Ovary (tissue), 10 donors: ENCODE measurements at places on chromosomes 3 and 15.

DNA sequence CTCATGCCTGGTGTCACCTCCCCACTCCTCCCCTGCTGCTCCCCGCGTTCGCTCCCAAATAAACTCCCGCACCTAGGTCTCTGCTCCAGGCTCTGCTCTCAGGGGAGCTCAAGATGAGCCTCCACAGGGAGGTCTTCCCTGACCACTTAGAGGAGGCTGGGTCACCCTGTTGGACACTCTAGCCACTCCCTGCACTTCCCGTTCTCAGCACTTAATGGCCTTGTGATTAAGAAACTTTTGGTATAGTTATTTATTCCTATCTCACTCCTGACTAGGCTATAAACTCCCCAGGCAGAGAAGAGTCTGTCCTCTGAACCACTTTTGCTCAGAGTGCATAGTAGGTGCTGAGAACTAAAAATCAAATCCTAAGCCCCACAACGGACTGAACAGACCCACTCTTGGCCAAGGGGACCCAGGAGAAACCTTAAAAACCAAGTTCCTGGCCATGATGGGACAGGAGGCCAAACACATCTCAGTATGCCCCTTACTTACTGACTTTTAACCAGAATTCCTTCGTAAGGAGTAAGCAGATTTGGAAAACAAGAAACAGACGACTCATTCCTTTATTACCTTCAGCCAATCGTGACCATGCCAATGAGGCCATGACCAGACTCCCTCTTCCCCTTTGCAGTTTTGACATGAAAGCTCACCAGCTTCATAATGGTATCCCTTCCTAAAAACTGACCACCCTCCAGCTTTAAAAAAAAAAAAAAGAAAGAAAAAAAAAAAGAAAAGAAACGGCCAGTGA is 69.0 kb upstream of the HRH1 start:
- no peak for DNase-seq

DNA sequence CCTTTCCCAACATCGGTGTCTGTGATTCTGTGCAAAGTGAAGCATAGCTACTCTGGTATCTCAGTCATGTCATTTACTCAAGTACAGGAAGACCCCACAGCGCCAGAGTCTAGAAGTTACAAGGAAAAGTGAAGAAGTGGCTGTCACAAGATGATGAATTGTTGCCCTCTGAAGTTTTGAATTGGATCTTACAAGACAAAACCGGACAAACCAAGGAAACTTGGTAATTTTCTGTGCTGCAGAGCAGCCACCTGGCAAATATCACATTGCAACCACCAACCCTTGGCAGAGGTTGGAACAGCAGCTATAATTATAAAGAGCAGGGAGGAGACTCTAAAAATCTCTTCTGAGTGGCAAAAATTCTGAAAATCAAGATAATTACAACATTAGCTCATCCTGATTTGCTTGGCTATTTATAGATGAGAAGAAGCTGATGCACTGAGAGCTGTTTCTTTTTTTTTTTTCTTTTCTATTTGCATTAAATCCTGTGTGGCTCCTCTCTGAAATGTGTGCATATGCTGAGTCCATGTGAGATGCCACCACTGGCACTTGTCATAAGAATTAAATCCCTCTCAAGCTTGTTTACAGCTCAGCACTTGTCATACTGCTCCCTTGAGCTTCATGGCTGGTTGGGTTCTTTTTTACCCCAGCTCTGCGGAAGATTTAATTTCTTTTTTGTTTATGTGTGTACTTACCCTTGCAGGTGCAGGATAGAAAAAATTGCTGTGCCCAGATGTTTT is 68.0 kb upstream of the MNS1 start:
- no peak for DNase-seq

GRCh38 chr3:123700791-123701722 is 116.2 kb upstream of the HACD2 start:
- peak; percentile 77 for DNase-seq

DNA sequence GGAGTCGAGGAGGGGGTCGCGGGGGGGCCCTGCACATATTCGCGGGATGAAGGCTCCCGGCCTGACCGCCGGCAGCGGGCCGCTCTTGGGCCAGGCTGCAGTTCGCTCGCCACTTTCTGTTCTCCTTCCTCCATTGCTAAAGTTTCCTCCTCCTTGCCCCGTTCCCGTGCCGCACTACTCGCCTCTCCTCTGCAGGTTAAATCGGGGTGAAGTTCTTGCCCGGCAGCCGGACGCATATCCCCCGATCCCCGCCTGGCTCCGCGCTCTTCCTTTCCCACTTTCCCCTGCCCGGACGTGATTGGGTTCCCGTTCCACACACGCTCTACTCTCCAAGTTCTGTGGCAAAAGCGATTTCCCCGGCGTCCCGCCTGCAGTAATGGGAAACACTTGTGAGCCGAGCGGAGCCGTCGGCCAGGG is 556 bp downstream of the CRYBG3 start:
- peak; percentile 66 for DNase-seq

GRCh38 chr15:99446565-99447496 is 119.0 kb upstream of the MEF2A start:
- no peak for DNase-seq

GRCh38 chr3:143885780-143886427 is 37.6 kb upstream of the SLC9A9 start:
- DNase-seq: no peak

DNA sequence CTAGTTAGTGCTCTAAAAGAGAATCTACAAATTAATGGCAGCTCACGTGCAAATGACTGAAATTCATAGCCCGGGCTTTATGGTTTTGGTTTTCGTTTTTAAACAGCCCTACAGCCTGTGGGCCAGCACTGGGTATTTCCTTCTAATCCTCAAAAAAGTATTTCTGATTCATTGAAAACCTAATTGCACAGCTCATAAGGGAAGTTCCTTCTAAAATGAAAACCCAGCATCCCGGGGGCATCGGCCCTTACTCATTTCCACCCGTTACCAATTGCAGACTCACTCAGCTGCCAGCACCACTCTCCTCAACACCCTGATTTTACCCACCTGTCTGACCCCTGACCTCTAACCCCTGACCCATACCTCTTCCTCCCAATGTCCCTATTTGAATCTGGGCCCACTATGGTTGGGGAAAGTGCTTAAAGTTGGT is 59.5 kb upstream of the ZNF148 start:
- no peak for DNase-seq

GRCh38 chr3:187150186-187150585 is 10.9 kb upstream of the RPL39L start:
- DNase-seq: no peak

- DNase-seq: no peak
Observed at GRCh38 chr3:99500485-99500884, 137.9 kb upstream of the COL8A1 start.

DNA sequence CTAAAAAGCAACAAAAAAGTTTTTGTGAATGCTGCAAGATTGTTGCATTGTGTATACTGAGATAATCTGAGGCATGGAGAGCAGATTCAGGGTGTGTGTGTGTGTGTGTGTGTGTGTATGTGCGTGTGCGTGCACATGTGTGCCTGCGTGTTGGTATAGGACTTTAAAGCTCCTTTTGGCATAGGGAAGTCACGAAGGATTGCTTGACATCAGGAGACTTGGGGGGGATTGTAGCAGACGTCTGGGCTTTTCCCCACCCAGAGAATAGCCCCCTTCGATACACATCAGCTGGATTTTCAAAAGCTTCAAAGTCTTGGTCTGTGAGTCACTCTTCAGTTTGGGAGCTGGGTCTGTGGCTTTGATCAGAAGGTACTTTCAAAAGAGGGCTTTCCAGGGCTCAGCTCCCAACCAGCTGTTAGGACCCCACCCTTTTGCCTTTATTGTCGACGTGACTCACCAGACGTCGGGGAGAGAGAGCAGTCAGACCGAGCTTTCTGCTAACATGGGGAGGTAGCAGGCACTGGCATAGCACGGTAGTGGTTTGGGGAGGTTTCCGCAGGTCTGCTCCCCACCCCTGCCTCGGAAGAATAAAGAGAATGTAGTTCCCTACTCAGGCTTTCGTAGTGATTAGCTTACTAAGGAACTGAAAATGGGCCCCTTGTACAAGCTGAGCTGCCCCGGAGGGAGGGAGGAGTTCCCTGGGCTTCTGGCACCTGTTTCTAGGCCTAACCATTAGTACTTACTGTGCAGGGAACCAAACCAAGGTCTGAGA is 4.7 kb downstream of the BHLHE40 start:
- no peak for DNase-seq

DNA sequence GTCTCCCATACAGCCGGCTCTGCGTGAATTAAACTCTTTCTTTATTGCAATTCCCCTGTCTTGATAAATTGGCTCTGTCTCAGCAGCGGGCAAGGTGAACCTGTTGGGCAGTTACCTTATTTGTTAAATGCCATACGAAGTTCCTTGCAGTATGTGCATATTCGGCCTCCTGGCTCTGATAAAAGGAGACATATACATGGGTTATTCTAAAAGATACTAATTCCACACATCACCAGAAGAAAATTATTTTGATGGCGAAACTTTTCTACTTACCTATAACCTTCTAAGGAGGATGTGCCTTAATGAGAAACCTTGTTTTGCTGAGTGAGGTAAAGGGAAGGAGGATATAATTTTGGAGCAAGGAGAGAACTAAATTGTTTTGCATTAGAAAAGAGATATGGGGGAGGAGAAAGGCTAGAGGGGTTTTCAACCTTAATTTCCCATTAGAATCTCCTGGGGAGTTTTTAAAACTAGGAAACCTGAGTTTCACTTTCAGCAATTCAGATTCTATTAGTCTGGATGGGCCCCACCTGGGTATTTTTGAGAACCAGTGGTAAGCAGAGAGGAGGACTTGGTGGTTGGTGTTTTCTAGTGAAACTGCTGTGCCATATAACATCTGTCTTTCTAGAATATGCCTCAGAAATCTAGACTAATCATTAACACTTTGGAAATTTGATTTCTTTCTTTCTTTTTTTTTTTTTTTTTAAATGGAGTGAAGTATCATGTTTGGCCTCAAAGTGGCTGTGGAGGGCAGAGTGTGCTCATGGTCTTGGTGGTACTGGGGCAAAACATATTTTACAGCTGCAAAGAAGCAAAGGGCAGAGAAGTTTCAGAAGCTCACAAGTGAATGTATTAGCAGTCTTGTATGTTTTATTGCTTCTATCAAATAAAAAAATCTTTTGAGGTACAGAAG is 23.0 kb downstream of the NANOGP8 start:
- DNase-seq: no peak
